NT2/D1 (cell line): ENCODE measurements at places on chromosomes 3 and 15.

GRCh38 chr3:193932576-193932975 lies 203.4 kb upstream of the HES1 start:
- no peak for DNase-seq

DNA sequence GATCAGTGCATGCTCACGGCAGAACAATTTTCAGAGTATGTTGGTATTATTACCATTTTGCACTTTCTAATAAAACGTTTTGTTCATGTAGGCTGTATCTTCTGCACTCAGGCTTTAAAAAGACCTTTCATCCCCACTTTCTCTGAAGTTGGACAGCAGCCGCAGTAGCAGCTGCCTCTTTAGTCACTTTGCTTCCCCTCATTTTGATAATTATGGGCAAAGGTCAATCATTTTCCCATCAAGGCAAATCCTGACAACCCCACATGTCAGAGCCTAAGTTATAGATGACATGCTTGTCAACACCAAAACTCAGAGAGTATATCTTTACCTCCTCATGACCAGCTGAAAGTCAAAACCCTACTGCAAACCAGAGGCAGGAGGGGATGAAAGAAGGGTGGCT lies 99.7 kb downstream of the ROBO2 start:
- DNase-seq = no peak

- DNase-seq = no peak
These were observed 71.9 kb upstream of the C15orf39 start for GRCh38 chr15:75129788-75130187.

DNA sequence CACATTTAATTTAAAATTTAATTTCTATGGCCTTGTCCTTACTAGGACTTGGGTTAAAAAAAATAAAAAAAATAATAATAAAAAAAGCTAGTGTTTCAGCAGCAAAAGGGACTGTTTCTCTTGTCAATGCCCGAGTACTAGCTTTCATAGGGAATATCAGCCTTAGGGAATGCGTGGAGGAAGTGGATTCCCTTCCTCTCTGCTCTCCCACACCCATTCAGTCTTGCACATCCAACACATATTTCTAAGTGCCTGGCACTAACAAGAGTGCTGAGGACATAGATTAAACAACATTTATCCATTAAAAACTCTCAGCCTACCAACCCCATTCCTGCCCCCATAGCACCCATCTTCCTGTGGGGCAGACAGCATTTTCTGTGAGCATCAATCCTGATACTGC lies 6.2 kb downstream of the ZNF385D start:
- DNase-seq = no peak

- no peak for DNase-seq
These were observed 188.8 kb downstream of the TAFA4 start for GRCh38 chr3:68743521-68743920.

GRCh38 chr3:77693147-77693546 lies 653.2 kb downstream of the ROBO2 start:
- no peak for DNase-seq

- no peak for DNase-seq
These were observed 490.1 kb upstream of the ATP11B start for GRCh38 chr3:182303169-182303568.

DNA sequence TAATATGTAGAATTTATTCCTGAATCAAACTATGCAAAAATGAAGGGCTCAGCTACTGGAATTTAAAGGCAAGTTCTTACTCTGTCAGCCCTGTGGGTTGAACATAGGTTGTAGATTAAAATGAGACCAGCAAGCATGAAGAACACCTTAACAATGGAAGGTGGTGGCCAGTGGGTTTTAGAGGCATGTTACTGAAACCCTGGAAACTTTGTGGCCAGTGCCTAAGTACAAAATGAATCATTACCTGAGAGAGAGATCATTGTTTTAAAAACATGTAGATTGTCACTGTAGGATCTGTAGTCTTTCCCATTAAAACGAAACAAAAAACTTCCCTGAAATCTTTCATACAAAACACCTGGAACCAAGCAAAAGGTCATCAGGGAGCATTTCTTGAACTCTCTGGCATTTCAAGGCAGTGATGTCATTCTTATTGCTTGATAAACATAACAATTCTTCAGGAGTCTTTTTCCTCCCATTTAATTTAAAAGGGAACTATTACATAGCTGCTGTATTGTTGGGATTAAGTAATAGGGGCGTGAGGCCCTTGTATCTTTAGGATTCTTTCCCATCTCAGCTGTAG lies 51.8 kb downstream of the TMEM108 start:
- no peak for DNase-seq
